DMS153 (cell line): ENCODE measurements at places on chromosomes 5 and 9.

DNA sequence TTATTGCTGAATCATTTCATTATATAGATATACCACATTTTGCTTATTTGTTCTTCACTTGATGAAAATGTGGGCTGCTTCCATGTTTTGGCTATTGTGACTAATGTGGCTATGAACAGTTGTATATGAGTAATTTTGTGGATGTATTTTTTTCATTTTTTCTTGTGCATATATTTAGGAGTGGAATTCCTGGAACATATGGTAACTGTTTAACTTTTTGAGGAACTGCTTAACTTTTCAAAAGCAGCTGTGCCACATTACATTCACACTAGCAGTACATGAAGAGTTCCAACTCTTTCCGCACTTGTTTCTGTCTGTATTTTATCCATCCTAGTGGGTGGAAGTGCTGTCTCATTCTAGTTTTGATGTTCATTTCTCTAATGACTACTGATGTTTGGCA lies 67.8 kb downstream of the JAK2 start:
- no peak for DNase-seq

GRCh38 chr5:9437741-9438240 lies 108.1 kb downstream of the SEMA5A start:
- no peak for DNase-seq

GRCh38 chr9:8800196-8800595 lies 1000.6 kb upstream of the DMAC1 start:
- no peak for DNase-seq

DNA sequence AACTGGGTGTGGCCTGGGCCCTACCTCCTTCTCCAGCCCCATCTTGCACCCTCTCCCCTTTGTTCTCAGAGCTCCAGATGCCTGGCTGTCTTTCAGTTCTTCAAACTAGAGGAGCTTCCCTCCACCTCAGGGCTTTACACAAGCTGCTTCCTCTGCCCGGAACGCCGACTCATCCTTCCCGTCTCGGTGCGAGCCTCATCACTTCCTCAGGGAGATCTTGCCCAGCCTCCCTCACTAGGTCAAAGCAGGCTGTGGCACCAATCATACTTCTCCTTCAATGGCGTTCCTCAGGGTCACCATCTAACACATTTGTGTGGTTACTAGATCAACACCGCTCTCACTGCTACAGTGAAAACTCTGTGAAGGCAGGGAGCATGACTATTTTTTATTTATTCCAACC lies 56.2 kb upstream of the ZSWIM6 start:
- DNase-seq, result no peak

- no peak for DNase-seq
Observed at GRCh38 chr9:114202849-114203248, 47.5 kb downstream of the COL27A1 start.

DNA sequence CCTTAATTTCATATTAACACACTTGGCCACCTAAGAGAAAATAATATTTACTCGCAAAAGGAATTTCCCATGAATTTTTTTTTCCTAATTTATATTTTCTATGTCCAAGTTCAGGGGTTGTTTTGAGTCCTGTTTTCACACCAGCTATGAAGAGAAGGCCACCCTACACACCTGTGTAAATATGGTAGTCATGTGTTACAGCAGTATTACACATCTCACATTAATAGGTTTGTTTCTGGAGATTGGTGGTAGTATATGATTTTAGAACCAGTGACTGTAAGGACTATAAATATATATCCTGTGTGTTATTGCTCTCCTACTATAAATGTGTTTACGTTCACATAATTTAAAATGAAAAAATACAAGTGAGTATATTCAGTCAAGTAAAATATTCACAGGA lies 147.5 kb downstream of the PAM start:
- peak; percentile 13 for DNase-seq

DNA sequence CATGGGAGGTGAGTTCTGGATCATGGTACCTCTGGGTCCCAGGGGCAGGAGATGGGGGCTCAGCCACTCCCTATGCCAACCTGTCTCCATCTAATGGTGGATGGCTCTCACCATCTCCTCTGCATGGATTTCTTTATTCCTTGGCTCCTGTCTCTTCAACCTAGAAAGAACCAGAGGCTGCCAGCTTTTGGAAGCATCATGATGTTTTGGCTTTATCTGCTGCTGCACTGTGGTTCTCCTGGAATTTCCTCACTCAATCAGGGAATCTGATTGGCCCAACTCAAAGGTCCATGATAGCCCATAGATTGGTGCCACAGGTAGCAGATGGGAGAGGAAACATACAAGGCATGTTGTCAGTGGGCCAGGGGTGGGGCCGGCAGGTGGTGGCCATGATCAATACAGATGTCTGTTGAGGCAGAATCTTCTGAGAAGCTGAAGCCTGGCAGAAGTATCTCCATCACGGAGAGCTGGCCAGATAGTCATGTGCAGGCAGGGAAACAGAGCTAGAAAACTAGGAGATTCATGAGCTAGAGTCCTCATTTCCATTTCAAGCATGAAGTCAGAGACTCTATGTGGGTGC lies 158.2 kb downstream of the MACROH2A1 start:
- DNase-seq, result no peak

- DNase-seq, result no peak
Observed at GRCh38 chr5:112863549-112863948, 2.5 kb downstream of the SRP19 start.

GRCh38 chr9:87853302-87853701 lies 29.4 kb upstream of the SPATA31E1 start:
- no peak for DNase-seq

DNA sequence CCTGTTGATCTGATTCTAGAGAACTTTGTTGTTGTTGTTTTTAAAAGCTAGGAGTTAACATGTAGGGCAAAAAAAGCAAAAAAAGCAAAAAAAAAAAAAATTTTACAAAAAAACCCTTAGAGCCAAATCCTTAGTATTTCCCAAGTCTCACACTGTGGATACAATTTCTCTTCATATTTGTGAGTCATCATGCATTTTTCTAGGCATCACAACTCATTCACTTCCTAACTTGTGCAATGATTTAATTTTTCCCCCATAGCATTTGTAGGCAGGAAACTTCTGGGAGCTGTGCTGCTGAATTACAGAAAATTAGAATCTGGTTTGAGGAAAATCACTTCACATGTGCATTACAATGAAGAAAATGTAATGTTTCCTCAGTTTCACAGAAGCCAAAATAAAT lies 91.9 kb downstream of the MARCHF3 start:
- no peak for DNase-seq

- no peak for DNase-seq
Observed at GRCh38 chr5:169904508-169904907, 75.8 kb downstream of the INSYN2B start.

- DNase-seq, result no peak
Observed at GRCh38 chr5:143198332-143198731, 205.2 kb downstream of the NR3C1 start.

DNA sequence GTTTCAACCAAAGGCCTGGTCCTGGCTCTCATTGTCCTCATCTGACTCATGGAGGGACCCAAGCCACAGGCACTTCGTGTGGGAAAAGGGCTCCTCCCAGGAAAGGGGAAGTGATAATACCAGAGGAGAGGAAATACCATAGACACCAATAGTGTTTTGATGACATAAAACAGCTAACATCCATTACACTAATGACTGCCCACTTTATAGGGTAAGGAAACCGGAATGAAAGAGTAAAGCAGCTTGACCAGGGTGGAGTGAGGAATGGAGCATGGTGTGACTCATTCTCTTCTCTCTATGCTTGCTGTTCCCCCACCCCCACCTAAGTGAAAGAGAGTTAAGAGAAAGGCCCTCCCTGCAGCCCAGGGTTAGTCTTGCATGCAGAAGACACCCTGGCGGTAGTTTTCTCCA lies 67.4 kb upstream of the HRH2 start:
- no peak for DNase-seq

- no peak for DNase-seq
Observed at GRCh38 chr9:131334629-131335367, 45.3 kb downstream of the PLPP7 start.

DNA sequence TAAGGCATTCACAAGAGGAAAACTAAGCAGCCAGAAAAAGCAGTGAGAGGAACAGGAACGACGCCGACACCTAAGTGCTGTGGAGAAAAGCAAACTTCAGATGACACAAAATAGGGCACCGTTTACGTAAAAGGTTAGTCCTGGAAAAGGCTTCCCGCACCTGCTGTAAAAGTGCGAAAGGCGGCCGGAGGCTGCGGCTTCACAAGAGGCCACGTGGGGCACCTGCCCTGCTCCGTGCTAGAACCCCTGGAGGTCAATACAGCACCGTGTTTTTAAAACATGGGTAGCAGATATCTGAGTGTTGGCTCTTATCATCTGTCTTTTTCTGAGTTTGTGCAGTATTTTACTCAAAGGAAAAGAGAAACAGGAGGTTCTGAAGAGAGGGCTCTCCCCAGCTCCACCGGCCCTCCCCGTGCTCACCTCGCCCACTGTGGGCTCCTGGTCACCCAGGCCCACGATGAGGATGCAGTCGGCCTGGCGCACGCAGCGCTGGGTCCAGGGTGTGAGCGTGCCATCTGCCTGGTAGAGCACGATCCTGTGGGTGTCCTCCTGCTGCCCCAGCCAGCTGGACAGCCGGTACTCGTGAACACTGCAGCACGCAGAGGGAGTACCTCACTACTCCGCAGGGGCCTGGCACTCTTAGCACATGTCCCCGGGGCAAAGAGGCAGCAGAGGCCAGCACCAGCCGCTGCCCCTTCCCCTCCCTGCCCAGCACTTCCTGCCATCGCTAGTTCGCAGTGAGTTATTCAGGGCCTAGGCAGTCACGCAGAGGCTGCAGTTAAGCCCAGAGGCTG lies 21.0 kb upstream of the NSMF start:
- DNase-seq, result no peak

DNA sequence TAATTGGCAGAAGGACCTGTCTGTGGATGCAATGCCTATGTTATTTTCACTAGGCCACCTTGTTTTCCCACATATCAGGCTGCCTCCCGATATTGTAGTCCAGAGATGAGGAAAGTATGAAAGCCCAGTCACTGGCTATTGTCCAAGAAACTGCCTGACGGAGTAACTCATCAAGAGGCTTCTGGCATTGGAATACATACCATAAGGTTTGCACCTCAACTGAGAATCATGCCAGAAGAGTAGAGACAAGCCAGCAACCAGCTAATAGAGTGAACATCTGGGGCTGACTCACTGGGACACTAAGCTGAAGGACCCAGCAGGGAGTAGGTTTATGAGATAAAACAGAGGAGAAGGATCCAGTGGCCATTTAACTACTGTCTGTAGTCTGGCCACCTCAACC lies 137.2 kb upstream of the FST start:
- no peak for DNase-seq

DNA sequence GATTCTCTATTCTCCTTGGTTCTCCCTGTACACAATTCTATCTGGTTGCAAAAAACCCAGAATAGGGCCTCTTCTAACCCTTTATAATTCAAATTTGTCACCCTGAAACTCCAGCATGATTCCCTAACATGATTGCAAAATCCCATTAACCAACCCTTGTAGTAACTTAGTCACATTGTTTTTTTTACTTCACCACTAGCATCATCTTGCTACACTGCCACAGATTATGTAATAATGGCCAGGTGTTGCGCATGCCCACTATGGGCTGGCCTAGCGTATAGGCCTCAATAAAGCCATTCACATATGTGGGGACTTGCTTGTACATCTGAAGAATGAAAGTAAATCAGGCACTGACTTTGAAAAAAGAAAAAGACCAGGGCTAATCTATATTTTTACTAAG lies 25.7 kb downstream of the FAM170A start:
- no peak for DNase-seq

DNA sequence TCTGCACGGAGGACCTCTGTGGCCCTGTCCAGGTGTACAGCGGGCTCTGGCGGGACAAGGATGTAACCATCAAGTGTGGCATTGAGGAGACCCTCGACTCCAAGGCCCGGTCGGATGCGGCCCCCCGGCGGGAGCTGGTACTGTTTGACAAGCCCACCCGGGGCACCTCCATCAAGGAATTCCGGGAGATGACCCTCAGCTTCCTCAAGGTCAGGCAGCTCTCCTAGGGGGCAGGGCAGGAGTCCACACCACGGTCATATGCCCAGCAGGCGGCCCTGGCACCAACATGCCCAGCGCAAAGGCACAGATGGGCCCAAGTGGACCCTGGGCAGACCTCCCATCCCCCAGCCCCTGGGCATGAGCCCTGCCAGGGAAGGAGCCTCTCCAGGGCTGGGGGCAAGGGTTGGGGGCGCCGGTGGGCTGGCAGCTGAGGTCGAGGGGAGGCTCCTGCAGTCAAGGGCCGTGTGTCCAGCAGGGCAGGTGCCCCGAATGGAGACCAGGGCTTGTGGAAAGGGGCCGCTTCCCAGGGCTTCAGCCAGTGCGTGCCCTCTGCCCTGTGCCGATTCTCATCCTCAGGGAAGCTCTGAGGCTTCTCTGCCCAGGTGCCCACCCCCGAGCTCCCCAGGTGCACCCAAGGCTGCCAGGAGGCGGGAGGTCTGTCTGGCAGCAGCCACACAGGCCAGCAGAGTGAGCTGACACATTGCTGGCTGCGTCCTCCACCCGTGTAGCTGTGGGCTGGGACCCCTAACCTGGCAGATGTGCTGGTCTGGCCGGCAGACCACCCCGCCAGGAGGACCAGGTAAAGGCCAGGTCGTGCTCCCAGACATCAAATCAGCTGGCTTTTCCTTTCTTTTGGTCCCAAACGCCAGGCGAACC lies 10.0 kb downstream of the DIPK1B start:
- no peak for DNase-seq

DNA sequence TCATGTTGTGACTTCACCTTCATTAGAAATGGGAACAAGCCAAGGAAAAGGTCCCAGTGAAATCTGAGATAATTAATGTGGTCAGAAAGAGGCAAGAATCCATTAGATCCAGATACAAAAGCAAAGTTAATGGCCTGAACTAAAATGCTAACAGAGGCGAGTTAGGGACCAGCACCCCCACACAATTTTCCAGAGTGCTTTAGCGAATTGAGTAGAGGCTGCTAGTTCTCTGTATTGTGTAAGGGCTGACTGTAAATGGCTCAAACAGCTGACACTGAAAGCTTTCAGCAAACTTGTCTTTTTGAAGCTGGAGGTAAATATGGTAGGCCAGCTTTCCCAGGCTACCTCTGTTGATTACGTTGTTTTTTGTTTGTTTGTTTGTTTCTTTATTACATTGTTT lies 75.5 kb downstream of the CSNK1A1 start:
- DNase-seq, result no peak
